ENCODE measurements at places on chromosomes 16 and 17.

DNA sequence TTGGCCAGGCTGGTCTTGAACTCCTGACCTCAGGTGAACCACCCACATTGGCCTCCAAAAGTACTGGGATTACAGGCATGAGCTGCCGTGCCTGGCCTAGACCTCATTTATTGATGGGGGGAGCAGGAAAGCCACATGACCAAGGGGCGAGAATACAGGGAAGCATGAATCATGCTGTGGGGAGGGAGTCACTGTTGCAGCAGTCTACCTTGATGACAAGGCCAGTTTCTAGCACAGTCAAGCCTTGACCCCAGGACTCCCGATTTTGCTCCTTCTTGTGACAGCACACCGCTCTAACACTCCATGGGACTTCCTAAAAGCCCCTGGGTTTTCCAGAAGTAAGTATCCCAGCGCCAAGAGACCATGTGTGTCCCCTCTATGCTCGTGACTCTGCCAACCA is 42.9 kb upstream of the IRF8 start:
- no peak for DNase-seq

DNA sequence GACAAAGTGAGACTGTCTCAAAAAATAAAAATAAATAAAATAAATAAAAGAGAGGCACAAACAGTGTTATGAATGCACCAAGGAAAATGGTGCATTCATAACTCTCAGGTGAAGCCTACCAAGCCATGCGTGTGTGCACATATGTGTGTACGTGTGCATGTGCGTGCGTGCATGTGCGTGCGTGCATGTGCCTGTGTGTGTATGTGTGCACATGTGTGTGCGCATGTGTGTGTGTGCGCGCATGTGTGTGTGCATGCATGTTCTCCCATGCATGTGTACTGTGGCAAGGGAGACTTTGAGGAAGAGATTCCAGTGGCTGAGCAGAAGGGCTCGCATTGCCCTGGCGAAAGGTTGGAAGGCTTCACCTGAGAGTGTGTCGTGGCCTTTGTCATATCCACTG is 4.7 kb downstream of the SPN start:
- DNase-seq, result no peak

GRCh38 chr17:1703063-1703462 is 7.1 kb downstream of the TLCD2 start:
- DNase-seq, result peak; percentile 19

- DNase-seq, result peak; percentile 96
These were observed 85.9 kb downstream of the SNX29 start for GRCh38 chr16:12062343-12063003.

DNA sequence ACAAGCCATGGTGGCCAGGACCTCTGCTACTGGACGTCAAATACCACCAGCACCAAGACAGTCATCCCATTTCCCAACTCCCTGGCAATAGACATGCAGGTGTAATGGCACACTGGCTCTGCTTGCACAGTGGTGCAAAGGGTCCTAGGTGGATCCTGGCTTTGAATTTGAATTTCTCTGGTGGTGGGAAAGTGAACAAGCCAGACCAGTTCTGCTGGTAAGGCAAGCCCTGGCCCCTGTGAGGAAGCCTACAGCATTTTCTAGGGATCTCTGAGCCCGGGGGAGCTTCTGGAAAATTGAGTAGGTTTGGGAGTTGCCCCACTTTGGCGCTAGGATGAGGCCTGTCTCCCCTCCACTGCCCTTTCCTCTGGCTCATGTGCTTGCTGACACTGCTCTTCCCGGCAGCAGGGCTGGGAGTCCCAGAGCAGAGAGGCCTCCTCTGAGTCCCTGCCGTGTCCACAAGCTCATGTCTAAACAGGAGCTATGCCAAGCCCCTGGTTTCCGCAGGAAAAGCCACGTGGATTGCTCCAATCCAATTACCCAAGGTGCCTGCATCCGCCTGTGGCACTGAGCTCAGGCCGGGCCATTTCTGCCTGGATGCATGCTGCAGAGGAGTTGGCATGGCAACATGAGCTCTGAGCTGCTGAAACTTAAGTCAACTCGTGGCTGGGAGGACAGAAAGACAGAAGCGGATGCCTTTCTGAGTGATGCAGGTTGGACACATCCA is 67.0 kb downstream of the PRMT7 start:
- no peak for DNase-seq

DNA sequence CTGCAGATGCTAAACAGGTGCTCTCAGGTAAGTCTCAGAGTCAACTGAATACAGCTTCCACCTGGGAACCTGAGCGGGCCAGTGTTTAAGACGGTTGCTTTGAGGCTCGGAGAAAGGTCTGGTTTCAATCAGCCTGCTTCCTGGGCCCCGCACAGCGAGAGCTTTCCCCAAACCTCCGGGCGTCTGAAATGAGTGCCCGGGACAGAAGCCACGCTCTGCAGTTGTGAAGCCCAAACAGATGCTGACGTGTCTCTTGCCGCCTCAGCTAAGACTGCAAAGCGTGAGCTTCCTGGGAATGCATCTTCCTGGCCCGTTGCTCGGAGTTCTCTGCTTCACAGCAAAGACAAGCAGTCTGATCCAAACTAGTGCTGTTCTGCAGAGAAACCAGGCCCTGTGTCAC is 36.7 kb downstream of the PLXDC1 start:
- DNase-seq, result peak; percentile 82

DNA sequence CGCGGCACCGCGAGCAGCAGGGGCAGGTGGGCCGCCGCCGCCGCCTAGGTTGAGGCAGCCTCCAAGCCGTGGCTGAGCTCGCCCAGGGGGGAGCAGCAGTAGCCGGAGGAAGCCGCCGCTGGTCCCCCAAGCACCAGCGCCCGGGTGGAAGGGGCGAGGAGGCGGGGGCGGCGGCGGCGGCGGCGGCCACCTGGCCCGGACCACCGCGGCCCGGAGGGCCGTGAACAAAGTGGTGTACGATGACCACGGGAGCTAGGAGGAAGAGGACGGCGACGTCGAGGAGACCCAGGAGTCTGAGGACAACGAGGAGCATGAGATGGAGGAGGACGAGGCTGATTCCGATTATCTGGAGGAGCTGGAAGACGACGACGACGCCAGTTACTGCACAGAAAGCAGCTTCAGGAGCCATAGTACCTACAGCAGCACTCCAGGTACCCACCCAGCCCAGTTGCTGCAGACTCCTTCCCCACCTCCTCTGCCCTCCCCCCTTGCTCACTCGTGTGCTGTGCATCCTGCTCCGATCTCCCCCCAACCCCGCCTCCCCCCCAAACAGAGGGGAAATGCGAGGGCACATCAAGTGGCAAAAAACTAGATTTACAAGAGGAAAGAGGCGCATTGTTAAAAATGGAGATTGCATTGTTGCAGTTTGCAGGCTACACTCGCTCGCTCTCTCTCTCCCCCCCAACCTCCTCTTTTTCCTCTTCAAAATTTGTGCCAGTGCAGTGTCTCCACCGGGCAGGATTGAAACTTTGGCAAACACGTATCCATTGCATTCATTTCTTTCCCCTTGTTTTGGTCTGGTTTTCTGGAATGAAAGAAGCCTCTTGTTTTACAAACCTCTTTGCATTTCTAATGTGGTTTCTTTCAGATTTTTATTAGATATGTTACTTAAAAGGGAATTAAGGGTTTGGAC is 41.8 kb upstream of the AMZ2 start:
- peak; percentile 29 for DNase-seq
